MCF 10A (cell line): ENCODE measurements at places on chromosomes 3 and 15.

DNA sequence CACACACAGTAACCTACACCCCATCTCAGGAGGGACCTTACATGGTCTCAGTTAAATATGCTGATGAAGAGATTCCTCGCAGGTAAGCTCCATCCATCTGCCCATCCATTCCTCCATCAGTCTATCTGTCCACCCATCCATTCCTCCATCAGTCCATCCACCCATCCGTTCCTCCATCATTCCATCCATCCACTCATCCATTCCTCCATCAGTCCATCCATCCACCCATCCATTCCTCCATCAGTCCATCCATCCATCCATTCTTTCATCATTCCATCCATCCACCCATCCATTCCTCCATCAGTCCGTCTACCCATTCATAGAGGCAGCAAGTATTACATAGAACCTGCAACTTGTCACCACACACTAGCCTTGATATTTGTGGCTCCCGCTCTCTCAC lies 77.9 kb downstream of the DNASE1L3 start:
- no peak for DNase-seq

GRCh38 chr3:79672075-79672474 lies 95.7 kb downstream of the ROBO1 start:
- no peak for DNase-seq

GRCh38 chr3:134276086-134276485 lies 25.4 kb upstream of the RYK start:
- DNase-seq, result no peak

- no peak for DNase-seq
Measured at GRCh38 chr15:93488296-93488713, 399.3 kb upstream of the RGMA start.

- no peak for DNase-seq
Measured at GRCh38 chr3:154085799-154086198, 35.4 kb upstream of the ARHGEF26 start.

DNA sequence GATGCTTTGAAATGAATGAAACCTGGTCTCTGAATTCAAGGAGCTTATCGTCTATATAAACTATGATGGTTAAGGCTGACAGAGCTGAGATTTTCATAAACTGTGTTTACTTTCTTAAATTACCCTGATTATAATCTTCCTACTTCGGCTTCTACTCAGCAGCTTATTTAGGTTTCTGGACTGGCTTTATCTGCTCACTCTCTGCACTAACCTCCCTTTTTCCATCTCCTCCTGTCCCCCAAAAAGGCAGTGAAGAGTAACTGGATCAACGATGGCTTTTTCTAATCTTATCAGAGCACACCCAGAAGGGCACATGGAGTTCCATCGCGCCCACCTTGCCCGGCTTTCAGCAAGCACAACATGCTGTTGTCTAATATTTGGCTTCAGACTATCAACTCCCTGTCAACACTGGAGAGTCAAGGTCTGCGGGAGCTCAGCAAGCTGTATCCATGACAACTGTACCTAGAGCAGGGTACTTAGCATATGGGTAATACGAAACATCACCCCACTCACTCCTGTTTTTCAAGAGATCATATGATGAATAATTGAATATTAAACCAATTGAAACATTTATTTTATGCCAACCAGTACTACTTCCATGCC lies 417.3 kb downstream of the GABRB3 start:
- no peak for DNase-seq

GRCh38 chr3:9951126-9951525 lies 1.1 kb downstream of the PRRT3 start:
- no peak for DNase-seq

DNA sequence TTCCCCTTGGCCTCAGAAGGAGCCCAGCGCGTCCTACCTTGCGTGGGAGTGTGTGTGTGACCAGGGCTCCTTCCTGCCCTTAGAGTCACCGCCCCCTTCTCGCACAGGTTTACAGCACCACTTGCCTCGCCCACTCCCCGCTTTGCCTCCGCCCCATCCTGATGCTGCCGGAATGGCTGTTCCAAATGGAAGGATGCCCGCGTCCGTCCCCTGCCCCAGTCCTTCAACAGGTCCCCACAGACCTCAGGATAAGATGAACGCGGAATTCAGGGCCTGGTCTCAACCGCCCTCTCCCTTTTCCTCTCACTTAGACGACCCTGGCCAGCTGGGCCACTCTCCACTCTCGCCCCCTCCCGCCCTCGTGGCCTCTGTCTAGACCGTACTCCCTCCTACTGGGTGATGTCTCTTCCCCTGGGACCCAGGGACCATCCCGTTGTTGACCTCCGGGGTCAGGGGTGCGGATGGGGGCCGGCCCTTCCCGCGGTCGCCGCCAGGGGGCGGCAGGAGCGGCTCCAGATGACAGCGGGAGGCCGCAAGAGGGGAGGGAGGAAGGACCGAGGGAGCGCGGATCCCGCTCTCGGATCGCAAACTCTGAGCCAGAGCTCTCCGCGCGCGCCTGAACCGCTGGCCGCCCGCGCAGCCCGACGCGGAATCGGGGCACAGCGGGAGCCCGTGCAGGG lies at the start of gene THSD4:
TSS of gene THSD4 (plus strand) at position 585 of the 680 bp plus-strand sequence.
- peak; percentile 76 for DNase-seq

- DNase-seq, result no peak
Measured at GRCh38 chr3:127153506-127153815, 39.5 kb upstream of the PRR23E start.

- no peak for DNase-seq
Measured at GRCh38 chr3:41753651-41754050, 208.3 kb downstream of the ULK4 start.

DNA sequence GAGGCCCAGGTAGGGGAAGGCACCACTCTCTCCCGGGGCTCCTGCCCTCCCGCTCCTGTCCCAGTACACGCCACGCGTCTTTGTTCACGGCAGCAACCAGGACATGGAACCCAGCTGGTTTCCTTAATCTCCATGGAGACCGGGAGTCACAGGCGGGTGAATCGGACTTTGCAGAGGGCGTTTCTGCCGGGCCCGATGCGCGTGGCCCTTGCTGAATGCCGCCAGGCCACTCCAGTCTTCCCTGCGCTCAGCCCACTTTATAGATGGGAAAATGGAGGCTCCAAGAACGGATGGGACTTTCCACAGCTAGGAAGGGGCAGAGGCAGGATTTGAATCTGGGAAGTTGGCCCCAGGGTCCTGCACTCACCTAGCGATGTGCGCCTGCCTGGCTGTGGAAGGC lies 7.4 kb downstream of the PLXND1 start:
- no peak for DNase-seq

DNA sequence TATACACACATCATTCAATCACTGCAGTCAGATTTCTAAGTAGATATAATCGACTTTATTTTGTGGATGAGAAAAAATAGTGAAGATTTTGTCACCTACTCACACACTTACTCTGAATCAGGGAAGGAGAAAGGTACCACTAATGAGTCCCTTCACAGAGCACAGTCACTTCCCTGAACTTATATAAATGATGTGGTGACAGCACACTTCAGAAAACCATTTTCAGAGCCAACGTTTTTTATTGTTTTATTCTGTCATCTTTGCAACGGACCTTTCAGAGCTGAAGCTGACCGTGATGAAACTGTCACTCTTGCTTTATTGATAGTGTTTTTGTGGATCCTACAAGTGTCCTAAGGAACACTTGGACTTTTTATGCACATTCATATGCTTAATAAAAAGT lies 956.6 kb downstream of the SQOR start:
- DNase-seq, result no peak

- DNase-seq, result peak; percentile 10
Measured at GRCh38 chr3:37115446-37115845, 58.9 kb downstream of the LRRFIP2 start.

- DNase-seq, result peak; percentile 97
Measured at GRCh38 chr3:30342318-30343060, 263.9 kb upstream of the TGFBR2 start.

DNA sequence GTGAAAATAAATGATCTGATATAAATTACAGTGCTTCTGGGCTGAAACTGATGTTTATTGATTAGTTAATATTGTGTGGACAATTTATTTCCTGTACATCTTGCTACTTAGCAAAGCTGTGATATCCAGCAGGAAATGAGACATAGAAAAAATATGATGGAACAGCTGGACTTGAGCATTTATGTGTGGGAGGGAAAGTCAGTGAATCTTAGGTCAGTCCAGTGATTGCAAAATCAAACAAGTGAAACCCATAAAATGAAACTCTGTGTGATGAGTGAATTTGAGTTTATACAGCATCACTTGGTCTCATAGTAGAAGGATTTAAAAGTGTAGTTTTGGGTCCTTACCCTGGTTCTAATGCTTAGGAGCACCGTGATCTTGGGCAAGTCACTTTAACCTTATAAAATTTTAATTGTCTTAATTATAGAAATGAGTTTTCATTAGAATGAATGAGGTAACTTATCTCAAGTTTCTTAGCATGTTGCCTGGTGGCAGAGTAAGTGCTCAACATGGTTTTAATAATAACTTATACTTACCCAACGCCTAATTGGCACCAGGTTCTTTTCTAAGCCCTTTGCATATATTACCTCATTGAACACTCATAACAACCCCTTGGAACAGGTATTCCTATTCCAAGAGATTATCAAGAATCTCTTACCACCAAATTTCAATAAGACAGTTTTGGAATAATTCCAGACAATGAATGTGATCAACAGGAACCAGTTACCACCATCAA lies 194.6 kb downstream of the ADAMTSL3 start:
- DNase-seq, result peak; percentile 84

DNA sequence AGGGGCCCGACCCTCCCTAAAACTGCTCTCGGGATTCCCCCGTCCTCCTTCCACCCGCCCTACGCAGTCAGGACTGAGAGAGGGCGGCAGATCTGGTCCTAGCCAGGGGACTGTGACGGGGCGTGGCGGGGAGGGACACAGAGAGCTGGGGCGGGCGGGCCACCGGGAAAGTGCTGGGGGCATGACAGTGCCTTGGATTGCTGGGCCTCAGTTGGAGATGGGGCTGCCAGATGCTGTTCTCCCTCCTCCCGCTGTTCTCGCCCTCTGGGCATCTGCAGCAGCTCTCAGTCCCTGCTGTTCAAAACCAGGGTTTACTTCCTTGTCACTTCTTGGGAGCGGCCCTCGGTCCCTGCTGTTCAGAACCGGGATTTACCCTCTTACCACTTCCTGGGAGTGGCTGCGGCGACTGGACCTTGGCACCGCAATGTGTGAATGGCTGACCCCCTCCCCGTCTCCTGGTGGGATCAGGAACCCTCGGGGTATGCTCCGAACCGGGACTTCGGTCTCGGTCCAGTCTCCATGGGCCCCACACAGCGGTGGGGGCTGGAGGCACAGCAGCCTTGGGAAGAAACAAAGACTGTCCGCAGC lies 1.8 kb upstream of the RPP25 start:
- no peak for DNase-seq

- DNase-seq, result no peak
Measured at GRCh38 chr3:27528791-27529190, 44.6 kb upstream of the SLC4A7 start.

DNA sequence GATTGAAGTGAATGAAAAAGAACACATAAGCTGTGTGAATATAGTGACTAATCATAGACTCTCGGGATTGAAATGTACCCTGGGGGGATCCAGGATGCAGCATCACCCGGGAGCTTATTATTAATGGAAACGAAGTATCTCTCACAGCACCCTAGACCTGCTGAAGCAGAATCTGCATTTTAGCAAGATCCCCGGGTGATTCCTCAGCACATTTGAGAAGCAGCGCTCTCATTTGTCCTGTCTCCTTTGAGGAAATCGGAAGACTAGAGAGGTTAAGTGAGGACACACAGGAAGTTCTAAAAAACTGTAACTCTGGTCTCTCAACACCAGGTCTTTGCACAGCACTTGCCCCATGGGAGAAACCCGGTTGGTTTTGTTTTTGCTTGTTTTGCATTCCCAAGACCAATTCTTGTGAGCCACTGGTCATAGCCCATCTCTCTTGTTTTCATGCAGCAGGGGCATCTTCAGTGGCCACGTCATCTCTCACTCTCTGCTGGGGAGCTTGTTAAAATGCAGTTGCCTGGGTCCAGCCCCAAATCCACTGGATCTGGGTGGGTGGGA lies 30.2 kb downstream of the ZNF710 start:
- peak; percentile 23 for DNase-seq

GRCh38 chr15:94131875-94132274 lies 99.5 kb upstream of the MCTP2 start:
- no peak for DNase-seq

DNA sequence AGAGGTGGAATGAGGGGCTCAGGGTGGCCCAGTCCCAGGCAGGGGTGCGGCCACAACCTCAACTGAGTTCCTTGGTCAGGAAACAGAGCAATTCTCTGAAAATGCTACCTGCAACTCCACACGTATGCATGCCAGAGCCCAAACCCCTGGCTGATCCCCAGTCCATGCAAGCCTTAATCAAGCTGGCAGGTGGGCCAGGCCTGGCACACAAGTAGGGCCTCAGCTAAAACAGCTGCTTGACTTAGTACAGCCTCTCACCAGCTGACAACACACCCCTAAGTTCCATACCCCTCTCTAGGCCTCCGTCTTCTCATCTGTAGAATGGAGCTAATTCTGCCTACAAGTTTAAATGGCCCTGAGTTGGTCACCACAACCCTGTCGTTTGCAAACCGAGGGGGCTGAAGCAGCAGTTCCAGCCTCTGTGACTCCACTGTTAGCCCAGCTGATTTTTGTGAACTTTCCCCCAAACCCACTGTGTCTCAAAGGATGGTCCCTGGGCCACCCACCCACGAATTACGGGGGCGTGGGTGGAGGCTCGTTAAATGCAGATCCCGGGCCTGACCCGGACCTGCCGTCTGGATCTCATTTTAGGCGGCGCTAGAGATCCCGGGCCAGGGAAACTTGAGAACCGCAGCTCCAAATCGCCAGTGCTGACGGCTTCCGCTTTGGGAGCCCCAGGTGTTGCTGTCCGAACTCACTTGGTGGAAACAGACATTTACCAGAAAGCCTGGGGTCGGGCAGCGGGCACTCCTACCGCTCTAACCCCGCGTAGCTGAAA lies 927 bp downstream of the CHDH start:
- DNase-seq, result peak; percentile 47

DNA sequence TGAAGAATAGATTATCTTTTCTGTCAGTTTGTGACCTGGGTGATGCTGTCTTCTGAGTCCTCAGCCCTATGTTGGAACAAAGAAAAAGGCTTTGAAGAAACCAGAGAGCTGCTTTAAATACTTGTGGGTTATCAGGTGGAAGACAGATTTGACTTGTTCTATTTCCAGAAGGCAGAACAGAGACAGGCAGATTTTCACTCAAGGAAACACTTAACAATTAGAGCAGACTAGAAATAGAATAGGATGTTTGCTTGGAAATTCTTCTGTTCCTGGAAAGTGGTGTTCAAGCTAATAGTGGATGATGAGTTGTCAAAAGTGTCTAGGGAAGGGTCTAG lies 219.4 kb downstream of the UBE2E2 start:
- no peak for DNase-seq

GRCh38 chr3:100289339-100289738 lies 28.5 kb downstream of the TBC1D23 start:
- no peak for DNase-seq

- DNase-seq, result no peak
Measured at GRCh38 chr3:100256731-100257151, 4.1 kb upstream of the TBC1D23 start.

- DNase-seq, result no peak
Measured at GRCh38 chr3:9130345-9131305, 118.8 kb downstream of the SRGAP3 start.

GRCh38 chr15:58241872-58242271 lies 103.7 kb downstream of the AQP9 start:
- DNase-seq, result no peak
